ENCODE measurements at places on chromosomes 3 and 15.

DNA sequence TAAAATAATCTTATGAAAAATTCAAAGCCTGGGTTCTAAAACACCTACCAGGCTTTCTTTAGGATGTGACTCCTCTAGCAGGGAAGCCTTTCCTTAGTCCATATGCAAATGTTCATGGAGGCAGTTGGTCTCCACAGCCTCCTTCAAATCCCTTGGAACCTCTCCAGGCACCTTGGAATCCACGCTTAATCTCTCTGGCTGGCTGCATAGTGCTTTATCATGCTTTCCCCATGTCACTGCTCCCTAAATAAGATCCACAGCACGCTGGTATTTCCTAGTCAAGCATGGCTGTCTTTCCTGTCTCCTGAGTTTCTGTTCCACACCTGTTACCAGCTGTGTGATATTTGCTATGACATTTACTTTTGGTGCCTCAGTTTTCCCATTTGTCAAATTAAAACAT, 71.3 kb downstream of the CLSTN2 start:
- DNase-seq, result no peak

DNA sequence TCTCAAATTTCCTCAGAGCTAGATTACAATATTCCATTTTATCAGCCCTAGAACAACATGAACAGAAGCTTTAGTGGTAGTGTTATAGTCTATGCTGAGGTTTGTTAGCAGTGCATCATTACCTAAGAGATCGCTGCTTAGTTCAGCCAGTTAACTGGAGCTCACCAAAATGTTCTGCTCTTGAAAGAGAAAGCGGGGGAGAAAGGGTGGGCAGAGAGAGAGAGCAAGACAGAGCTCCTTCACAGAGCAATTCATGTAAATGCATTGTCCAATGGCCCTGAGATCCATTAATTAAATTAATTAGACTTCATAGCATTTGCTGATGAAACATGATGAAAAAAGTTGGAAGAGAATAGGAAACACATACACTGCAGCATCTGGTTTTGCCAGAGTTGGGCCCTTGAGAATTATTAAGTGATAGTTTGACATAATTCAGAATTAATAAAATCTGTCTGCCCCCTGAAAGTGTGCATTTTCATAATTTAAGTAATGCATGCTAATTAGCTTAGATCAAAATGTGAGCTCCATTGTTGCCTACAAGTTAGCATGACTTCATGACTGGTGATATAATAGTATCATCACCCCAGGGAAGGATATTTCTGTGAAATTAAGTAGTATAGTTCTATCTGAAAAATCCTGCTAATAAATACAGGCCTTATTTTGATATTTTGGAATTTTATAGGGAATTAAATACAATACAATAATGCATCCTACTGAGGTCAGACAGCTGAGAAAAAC, 86.9 kb upstream of the LYSMD4 start:
- DNase-seq, result no peak

GRCh38 chr3:157182879-157183278, 22.9 kb upstream of the CCNL1 start:
- no peak for DNase-seq

DNA sequence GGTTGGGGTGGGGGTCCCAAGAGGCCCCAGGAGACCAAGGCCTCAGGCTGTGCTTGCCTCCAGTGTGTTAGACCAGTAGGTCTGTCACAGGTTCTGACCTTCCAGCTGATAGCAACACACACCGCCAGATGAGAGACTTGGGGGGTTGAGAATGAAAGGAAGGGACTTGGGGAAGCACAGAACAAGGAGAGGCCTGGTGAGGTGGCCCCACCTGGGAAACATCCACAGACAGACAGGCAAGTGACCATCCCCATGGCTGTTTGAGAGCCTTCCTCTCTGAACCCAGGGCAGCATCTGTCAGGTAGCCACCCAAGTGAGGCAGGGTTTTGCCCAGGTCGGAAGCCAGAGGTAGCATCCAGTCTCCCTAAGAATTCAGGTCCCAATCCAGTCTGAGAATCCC, 35.0 kb upstream of the VPS8 start:
- DNase-seq, result no peak

DNA sequence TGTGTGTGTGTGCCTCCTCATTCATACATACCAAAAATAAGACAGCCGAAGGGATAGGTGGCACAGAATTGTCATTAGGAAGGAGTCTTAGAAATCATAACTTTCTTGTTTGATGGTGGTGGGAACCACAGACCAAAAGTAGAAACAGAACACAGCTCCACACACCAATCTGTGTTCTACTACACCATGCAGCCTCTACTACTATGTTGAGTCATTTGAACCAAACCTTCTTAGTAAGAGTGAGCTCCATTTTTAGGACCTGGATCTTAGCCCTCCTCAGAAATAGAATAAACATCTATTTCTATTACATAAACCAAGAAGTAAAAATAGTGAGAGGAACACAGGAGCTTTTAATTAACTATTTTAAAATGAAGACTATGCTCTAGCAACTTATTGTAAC, 27.9 kb upstream of the PLCH1 start:
- DNase-seq, result no peak

- DNase-seq, result no peak
Observed at GRCh38 chr3:119745942-119746341, 36.0 kb upstream of the NR1I2 start.

DNA sequence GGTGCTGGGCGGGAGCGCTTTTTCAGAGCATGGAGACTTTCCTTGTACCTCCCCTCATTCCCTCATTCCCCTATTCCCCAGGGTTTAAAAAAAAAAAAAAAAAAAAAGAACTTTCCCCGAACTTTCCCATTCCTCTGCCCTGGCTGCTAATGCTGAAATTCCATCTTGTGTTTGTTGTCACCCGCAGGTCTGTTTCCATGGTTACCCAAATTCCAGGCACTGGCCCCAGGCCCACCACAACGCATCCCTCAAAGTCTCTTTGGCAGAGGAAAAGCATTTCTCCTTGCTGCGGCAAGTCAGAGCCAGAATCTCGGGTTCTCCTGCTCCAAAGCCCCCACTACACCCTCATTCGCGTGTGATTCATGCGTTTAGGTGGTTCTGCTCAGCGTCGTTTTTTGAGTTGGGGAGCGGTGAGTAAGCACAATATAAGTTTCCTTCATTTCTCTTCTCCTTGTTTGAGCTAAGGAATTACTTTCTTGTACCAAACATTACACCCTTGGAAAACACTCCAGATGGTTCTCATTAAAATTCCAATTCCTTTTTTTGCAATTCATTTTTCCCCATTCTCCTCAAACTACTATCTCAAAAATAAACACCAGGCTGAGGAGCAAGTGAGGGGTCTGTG, 21.6 kb downstream of the ANAPC13 start:
- DNase-seq, result no peak

- no peak for DNase-seq
Observed at GRCh38 chr3:120497818-120498217, 47.0 kb upstream of the FSTL1 start.

DNA sequence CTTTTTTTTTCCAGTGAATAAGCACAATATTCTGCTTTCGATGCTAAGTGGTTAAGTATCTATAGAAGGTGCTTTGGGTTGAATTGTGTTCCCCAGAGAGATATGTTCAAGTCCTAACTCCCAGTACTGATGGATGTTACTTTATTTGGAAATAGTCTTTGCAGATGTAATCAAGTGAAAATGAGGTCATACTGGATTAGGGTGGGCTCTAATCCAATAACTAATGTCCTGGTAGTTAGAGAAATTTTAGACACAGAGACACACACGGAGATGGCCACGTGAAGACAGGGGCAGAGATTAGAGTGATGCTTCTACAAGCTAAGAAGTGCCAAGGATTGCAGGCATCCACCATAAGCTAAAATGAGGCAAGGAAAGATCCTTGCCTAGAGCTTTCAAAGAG, 662.3 kb downstream of the NAALADL2 start:
- no peak for DNase-seq

DNA sequence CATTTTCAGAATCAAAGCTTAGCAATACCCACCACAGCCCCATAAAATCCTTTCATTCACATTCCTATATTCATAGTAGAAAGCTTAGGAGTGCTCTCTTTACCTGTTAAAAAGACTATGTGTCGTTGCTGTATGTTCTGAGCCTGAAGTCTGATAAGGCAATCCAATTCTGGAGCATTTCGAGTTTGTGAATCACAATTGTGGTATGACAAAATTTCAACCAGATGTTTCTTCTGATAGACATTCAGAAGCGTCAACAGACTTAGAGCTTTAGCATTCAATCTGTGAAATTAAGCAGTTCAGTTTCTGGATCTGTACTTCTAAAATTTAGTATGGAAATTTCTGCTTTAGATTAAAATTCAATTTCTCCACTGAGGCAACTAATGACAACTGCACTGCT, 58.3 kb downstream of the TASOR start:
- no peak for DNase-seq

DNA sequence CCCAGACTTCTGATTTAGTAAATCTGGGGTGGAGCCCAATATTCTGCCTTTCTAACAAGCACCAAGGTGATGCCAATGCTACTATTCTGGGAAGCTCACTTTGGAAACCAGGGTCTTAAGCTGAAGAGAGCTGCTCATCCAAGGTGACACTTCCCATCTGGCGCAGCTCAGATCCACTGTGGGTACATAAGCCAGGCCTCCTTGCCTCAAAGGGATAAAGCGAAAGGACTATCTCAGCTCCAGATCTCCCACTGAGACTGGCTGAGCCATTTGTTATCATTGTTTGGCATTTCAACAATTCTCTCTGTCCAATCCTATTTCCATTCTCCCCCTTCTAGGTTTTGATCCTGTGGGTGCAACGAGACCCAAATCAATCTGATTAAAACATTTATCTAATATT, 323.8 kb downstream of the GBE1 start:
- DNase-seq, result no peak

Measured in activated gamma-delta T cell treated with anti-CD3 and anti-CD28 coated beads, Interleukin-2, amount 50 U/mL, for 16 hours (primary cell).